CD4-positive, alpha-beta T cell treated with Interferon alpha-2 for 1 hour (primary cell): ENCODE measurements at places on chromosomes 12 and 14.

DNA sequence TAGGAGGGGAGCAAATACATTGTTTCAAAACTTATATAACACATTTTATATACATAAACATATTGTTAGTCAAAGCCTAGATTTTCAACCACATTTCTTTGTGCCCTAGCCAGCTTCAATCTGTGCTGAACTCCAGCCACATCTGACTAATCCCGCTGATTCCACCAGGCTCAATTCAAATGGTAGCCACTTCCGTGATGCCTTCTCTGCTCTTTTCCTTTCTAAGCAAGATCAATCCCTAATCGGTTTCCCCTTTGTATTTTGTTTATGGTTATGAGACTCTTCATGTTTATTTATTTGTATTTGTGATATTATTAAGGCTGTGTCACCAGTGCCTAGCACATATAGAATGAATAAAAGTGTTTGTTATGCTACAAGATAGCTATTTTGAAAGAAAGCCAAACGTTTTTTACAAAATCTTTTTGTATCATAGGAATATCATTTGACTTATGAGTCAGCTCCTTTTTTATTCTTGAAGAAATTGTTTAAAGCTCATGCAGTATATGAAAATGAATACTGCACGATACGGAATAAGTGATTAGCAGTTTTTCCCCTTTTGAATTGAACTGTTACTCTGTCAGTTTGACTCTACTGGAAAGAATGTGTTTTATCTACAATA is 110.2 kb downstream of the PLEKHA5 start:
- DNase-seq: no peak

DNA sequence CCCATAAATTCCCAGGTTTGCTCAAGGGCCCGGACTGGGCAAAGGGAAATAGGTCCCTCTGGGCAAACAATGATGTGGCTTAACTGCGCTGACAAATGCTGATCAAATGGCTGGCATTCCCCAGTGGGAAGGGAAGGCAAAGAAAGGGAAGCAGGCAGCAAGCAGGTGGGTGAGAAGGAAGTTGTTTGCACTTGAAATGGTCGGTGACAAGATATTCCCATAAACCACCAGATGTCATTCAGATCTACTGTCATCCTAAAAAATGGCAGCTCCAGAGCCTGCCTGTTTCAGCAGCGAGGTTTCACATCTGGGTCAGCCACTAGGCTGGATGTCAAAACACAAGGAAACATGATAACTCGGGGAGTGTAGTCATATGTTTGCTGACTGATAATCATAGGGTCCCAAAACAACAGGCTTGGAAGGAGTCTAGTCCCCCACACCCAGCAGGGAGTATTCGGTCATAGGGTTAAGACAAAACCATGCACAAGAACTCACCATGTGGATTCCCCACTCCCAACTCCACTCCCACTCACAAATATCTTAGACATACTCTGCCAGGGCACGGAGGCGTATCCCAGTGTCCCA is 37.9 kb upstream of the MDM1 start:
- no peak for DNase-seq

- no peak for DNase-seq
These were observed 112.9 kb downstream of the HMGA2 start for GRCh38 chr12:65937161-65937641.

- no peak for DNase-seq
These were observed 146.0 kb downstream of the FSCB start for GRCh38 chr14:44361083-44361482.

DNA sequence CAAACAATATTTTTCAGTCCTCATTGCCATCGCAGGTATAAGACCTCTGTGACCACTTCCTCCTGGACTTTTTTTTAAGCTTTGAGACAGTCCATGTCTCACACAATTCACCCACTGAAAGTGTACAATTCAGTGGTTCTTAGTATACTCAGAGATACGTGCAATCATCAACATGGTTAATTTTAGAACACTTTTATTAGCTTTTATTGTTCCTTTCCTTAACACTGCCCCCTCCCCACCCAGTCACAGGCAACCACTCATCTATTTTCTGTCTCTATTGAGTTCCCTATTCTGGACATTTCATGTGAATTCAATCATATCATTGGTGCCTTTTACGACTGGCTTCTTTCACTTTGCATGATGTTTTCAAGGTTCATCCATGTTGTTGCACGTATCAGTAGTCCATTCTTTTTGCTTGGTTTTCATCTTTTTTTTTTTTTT is 16.2 kb downstream of the NCKAP5L start:
- DNase-seq: no peak

- DNase-seq: no peak
These were observed 1.8 kb downstream of the ALX1 start for GRCh38 chr12:85281636-85282312.

- no peak for DNase-seq
These were observed 128.3 kb upstream of the FGD4 start for GRCh38 chr12:32270818-32271710.

DNA sequence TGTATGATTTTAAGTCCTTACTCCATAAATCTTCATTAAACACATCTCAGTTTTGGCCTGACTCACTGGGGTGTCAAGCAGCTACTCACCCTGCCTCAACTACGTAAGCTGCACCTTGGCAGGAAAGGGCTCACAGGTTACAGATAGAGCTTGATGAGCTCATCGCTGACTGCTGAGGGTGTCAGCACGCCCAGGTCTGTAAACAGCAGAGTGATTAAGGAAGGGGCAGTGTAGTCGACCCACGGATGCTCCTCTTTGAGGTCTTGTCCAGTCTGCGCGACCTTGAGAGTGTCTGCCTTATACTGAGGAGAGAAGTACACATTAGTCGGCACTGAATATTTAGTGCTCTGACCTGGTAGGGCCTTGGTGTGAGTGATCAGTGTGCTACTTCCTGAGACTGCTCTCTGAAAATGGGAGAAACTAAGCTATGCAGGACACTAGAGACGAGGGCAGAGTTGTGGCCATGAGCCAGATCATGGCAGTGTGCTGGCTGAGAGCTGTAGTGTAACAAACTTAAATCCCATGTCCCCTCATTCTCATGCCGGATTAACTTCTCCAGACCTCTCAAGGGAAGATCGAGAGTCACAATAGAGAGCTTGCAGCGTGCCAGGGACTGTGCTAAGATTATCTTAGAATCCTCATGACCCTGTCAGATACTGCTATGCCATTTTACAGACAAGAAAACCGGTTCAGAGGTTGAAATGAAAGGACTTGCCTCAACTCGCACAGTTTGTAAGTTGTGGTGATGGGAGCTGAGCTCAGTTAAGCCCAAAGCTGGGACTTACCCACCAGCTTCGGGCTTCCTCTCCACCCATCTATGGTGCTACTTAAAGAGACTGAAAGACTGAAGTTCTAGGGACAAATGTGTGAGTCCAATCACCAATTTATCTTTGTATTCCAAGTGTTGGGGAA is 11.6 kb downstream of the EIF2B1 start:
- DNase-seq: no peak
